Non-pigmented ciliary epithelial cell (primary cell): ENCODE measurements at places on chromosomes 6 and 20.

- no peak for DNase-seq
These were observed 3.9 kb downstream of the FOXQ1 start for GRCh38 chr6:1315560-1316386.

DNA sequence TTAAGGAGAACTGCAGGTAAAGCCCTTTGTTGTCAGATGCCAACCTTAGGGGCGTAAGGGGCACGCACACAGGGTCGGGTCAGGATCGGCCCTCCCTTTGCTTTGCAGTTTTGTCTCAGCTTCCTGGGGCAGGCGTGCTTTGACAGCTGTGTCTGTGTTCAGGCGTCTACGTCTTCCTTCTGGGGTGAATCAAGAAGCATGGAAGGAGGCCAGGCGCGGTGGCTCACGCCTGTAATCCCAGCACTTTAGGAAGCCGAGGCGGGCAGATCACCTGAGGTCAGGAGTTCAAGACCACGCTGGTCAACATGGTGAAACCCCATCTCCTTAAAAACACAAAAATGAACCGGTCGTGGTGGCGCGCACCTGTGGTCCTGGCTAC lies 1.3 kb downstream of the ZGPAT start:
- DNase-seq, result no peak

DNA sequence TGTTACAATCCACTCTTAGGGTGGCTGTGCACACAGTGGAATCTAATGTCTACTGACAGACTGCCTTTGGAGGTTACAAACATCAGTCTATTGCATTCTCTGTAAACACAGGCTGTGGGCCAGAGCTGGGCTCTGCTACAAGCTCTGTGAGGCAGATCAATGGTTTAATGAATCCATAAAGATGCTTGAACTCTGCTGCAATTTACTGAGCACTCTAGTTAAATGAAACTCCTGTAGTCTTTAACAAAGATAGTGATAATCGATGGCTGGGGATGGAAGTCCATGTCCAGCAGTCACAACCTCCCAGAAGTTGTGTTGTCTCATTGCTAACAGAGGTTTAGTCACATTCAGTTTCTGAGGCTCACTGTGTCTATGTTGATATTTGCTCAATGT lies 50.5 kb downstream of the SOBP start:
- DNase-seq, result no peak

DNA sequence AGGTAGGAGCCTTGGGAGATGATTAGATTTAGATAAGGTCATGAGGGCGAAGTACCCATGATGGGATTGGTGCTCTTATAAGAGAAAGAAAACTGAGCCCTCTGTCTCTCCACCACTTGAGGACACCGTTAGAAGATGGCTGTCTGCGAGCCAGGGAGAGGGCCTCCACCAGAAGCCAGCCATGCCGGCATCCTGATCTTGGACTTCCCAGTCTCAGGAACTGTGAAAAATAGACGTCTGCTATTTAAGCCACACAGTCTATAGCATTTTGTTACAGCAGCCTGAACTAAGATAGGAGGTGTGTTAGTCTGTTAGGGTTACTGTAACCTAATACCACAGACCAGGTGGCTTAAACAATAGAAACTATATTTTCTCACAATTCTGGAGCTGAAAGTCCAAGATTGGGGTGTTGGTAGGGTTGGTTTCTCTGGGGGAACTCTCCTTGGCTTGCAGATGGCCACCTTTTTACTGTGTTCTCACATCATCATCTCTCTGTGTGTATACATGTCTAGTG lies 38.0 kb upstream of the ADGRF1 start:
- no peak for DNase-seq

DNA sequence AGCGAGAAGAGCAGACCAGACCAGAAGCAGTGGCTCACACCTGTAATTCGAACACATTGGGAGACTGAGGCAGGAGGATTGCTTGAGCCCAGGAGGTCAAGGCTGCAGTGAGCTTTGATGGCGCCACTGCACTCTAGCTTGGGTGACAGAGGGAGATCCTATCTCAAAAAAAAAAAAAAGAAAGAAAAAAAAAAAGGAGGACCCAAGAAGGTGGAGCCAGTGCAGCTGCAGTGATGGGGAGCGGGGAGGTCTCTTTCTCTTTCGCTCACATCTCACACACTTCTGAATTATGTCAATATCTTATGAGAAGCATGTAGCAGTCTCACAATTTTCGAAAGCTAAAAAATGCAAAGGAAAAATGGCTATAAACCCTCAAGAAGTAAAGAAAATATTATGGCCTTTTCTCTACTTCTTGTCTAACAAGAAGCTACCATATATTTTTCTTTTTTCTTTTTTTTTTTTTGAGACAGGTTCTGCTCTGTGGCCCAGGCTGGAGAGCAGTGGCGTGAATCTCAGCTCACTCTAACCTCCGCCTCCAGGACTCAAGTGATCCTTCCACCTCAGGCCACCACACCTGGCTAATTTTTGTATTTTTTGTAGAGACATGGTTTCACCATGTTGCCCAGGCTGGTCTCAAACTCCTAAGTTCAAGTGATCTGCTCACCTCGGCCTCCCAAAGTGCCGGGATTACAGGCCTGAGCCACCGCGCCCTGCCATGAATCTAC lies 3.8 kb upstream of the SPO11 start:
- DNase-seq, result no peak

DNA sequence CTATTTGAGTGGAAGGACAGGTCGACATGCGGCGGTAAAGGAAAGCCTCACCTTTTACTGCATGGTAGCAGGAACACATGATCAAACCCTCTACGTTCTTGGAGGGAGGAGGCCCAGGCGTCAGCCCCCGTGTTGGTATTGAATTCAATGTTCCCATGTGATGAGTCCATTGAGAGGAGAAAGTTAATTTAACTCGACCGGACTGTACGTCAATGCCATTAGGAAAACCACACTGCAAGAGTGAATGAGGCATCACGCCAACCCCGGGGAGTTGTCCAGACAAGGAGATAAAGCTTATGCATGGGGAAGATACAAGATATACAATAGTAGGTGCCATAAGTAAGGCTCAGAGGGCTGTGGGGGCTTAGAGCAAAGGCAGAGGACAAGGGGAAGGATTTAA lies 213.9 kb upstream of the ECI2 start:
- no peak for DNase-seq

DNA sequence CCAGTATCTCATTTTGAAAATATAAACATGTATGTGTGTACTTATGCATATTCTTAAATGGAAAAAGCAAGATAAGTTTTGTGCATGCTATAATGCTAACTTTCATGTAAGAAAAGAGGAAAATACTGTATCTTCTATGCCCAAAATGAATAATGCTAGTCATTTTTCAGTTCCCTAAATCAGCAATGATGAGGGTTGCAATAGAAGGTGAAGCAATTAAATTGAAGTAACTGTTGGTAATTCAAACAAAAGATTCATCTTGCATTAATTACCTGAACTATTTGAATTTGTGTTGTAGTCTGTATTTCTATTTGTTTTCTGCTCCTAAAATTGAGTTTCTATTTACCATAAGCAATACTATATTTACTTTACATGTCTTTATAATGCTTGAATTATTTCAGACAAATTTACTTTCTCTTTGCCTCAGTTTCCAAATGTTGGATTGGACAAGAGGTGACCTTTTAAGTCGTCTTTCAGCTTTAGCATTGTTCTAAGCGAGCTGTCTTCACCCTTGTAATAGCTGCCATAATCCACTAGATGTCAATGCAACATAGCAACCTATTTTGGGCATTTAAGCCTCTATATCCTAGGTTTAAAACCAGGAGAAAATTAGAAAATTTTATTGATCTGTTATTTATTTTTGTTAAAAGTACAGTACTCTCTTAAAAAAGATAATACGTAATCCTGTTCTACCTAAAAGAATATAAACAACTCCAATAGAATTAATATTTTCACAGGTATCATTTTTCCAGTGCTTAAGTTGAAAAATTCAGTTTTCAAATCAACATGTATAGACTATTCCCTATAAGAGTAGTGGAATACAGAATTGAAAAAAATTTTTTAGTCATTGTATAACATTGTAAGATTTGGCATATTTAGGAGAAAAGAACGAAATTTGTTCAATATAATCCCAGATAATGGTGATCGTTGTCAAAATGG lies 52.3 kb upstream of the IFNGR1 start:
- no peak for DNase-seq

DNA sequence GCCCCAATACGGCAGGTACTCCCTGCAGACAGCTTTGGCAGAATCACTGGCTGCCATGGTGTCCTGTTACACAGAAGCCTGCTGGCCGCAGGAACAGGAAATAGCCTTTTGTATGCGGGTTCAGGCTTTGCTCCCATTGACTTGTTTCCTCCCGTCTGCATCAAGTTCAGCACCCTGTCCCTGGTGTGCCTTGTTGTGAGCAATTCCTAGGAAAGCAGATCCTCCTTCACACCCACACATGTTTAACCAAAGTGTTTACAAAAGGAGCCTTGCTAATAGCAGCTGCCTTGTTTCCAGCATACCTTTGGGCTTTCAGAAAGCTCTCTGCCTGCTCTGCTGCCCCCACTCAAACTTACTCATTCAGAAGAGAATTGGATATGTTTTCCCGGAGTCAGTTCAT lies 127.2 kb upstream of the SUPT3H start:
- DNase-seq, result peak; percentile 86

GRCh38 chr6:102229271-102229670 lies 835.8 kb downstream of the GRIK2 start:
- no peak for DNase-seq

DNA sequence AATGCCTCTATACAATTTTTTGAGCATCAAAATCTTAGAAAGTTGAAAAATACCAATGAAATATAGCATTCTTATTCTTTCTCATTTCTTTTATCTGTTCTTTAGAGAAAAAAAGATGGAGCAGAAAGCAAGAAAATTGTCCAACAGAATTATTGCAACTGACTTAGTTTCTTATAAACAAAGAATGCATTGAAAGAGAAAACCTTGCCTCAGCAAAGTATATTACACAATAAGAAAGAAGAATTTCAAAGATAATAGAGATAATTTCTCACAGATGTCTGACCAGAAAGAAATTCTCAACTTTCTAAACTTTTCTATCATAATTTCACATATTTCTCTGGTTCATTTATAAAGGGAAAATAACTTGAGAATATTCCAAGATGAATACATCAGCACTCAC lies 47.0 kb upstream of the PRND start:
- no peak for DNase-seq

- DNase-seq, result no peak
These were observed 43.6 kb upstream of the IER3 start for GRCh38 chr6:30787954-30788353.

- DNase-seq, result no peak
These were observed 1.0 kb upstream of the SGK1 start for GRCh38 chr6:134318974-134319281.

GRCh38 chr6:70839286-70840266 lies 117.3 kb downstream of the B3GAT2 start:
- no peak for DNase-seq

DNA sequence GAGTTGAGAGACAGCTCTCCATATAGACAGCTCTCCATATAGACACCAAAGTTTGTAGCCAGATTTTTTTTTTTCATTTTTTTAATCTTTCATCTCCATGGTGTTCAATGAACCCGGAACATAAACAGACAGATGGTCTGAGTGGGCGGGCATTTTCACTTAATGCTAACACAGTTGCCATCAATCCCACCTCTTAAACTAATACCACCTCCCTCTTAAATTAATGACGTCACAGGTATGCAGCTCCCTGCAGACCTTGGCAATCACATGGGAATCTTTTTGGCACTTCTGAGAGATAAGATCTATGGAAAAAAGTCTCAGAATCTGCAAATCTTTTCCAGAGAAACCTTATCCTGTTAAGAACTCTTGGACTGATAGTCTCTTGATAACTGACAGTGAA lies 43.2 kb downstream of the PFDN4 start:
- DNase-seq, result no peak
